Neuronal stem cell (in vitro differentiated cells): ENCODE measurements at places on chromosomes 1 and 21.

DNA sequence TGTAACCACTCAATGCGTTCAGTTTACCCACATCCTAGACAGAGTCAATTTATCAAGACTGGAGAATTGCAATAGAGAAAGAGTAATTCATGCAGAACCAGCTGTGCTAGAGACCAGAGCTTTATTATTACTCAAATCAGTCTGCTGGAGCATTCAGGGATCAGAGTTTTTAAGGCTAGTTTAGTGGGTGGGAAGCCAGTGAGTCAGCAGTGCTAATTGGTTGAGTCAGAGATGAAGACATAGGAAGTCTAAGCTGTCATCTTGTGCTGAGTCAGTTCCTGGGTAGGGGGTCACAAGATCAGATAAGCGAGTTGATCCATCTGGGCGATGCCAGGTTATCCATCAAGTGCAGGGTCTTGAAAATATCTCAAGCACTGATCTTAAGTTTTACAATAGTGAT lies 499.6 kb downstream of the MRPL39 start:
- no peak for DNase-seq

DNA sequence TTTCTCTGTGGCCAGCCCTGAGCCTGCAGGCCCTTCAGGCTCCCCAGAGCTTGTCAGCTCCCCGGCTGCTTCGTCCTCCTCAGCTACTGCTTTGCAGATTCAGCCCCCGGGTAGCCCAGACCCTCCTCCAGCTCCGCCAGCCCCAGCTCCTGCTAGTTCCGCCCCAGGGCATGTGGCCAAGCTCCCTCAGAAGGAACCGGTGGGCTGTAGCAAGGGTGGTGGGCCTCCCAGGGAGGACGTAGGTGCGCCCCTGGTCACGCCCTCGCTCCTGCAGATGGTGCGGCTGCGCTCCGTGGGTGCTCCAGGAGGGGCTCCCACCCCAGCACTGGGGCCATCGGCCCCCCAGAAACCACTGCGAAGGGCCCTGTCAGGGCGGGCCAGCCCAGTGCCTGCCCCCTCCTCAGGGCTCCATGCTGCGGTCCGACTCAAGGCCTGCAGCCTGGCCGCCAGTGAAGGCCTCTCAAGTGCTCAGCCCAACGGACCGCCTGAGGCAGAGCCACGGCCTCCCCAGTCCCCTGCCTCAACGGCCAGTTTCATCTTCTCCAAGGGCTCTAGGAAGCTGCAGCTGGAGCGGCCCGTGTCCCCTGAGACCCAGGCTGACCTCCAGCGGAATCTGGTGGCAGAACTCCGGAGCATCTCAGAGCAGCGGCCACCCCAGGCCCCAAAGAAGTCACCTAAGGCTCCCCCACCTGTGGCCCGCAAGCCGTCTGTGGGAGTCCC lies 45.4 kb downstream of the YARS1 start:
- DNase-seq = no peak

- DNase-seq = no peak
Observed at GRCh38 chr21:39063517-39063916, 119.7 kb downstream of the PSMG1 start.

- no peak for DNase-seq
Observed at GRCh38 chr1:161000736-161001480, 20.0 kb downstream of the F11R start.

GRCh38 chr1:61332196-61332753 lies 249.9 kb downstream of the NFIA start:
- no peak for DNase-seq

GRCh38 chr1:221912230-221912629 lies 170.3 kb upstream of the DUSP10 start:
- no peak for DNase-seq

DNA sequence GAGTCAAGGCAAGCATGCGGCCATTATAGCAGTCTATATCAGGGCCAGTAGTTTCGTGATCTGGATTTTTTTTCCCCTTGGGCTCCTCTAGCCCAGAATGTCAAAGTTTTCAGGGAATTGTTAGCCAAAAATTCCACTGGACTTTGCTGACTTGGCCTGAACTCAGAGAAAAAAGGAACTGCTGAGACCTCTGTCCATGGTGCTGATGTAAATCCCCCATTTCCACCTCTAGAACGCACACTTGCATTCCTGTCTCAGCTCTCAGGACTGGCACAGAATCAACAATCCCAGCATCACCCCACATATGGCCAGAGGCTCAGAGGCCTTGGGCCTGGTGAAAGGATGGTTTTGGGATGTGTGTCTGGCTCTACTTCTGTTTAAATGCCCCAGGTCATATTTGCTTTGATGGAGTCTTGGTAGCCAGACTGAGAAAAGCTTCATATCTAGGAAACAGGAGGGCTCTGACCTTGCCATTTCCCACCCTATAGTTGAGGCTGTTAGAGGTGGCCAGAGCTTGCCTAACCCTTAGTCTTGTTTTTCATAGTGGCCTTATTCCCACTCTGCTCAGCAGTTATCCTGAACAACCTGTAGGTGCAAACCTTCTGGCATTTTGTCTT lies 16.9 kb upstream of the EFCAB14 start:
- peak; percentile 75 for DNase-seq

DNA sequence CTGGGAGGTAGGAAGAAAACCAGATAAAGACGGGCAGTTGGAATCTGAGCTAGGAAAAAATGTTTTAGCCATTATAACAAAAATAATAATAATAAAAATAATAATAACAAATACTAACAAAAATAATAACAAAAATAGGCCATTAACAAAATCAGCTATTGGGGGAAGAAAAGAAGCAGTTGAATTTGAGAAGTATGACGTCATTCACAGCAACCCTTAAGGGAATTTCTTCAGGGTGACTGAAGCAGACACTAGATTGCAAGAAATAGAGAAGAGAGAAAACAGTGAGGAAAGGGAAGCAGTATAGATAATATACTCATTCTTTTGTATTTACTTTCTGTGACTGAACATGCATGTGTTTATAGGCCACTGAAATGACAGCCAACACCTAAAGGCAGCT lies 20.0 kb downstream of the KRTAP19-8 start:
- DNase-seq = no peak

GRCh38 chr1:210363119-210363518 lies 34.4 kb downstream of the HHAT start:
- no peak for DNase-seq

GRCh38 chr21:45335151-45335760 lies 47.6 kb upstream of the POFUT2 start:
- no peak for DNase-seq

- DNase-seq = no peak
Observed at GRCh38 chr1:229973297-229973612, 93.8 kb upstream of the GALNT2 start.

- no peak for DNase-seq
Observed at GRCh38 chr1:229128066-229128608, 142.8 kb upstream of the RAB4A start.

- DNase-seq = no peak
Observed at GRCh38 chr21:42002421-42002958, 7.7 kb downstream of the ZBTB21 start.

DNA sequence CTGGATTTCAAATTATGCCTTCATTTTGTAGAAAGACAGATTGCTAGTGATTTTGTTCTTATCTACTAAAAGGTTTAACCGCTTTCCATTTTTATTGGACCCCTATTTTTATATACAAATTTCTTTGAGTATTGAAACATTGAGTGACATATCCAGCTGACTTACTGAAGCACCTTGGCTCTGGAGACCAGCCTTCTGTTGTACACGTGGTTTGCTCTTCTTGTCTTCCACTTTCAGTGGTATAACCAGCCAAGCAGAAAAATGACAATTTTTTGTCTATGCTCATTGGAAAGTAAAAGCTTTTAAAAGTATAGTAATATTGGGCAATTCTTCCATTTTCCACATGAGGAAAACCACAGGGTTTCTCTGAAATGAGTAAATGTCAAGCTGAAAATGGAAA lies 4.4 kb downstream of the F13B start:
- DNase-seq = no peak

- DNase-seq = peak; percentile 27
Observed at GRCh38 chr1:216422821-216423520, at the start of gene USH2A. Gene USH2A (minus strand): TSS chr1:216423448. CDS start chr1:216422336, 1,112 bp downstream.

DNA sequence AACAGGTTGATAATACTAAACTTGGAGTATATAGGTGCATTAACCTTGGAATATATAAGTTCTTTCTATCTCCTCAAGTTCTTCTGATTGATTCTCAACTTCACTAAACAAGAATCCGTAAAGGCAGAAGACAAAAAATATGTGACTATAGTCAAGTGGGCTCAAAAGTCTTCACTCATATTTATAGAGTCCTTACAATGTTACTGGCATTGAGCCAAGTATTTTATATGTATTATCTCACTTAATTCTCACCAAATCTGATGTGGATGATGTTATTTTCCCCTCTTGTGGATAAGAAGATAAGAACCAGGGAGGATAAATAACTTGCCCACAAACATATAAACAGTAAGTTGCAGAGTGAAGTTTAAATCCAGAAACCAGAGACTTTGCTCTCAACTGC lies 486.9 kb downstream of the LRRIQ3 start:
- DNase-seq = no peak

DNA sequence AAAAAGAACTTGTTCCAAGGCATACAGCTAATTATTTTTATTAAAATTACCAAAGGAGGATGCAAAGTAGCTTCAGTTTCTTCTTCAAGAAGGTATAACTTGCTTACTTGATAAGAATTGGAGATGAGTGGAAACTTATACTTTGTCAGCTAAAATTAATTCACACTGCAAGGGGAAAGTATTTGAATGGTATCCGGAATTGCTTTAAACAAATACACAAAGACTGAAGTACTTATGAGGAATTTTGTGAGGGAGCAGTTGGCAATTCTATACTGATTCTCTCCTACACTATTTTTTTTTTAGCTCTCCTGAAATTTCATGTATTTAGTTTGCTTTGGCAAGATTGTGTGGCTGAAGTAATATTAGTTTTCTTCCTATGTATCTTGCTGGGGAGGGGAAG lies 39.2 kb upstream of the GRIK1 start:
- DNase-seq = no peak

DNA sequence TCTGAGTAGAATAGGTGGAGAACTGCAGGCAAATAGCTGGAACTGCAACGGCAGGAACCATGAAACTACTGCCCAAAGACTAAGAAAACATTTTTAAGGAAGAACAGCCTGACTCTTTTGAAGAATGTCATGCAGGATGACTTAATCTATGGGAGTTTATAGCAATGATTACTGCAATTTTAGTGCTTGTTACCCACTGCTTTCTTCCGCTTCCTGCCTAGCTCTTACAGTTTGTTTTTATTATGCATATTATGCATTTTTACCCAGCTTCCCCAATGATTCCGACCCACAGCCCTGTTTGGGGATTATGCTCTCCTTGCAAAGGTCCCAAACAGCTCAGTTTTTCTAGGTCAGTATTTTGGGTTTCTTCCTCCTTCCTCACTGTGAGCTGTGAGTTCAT lies 71.2 kb downstream of the PCNX2 start:
- DNase-seq = no peak

- DNase-seq = peak; percentile 58
Observed at GRCh38 chr1:215567491-215568298, 591 bp downstream of the KCTD3 start.

DNA sequence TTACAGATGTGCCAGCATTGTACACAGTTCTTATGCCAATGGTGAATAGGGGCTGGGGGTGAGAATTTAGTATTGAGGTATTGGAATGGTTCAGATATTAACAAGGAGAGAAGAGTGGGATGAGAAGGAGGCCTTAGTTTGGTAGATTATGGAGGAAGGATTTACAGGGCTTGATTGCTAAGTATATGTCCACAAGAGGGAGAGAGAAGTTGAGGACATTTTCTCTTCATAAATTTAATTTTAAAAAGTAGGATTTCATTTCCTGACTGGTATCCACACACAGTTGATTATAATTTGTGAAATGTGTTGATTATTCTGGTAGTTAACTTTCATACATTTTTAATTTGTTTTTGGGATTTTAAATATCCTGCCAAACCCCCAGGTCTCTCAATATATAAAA lies 213.0 kb downstream of the ADGRL2 start:
- no peak for DNase-seq

- no peak for DNase-seq
Observed at GRCh38 chr1:201264554-201264953, 18.8 kb upstream of the PKP1 start.

DNA sequence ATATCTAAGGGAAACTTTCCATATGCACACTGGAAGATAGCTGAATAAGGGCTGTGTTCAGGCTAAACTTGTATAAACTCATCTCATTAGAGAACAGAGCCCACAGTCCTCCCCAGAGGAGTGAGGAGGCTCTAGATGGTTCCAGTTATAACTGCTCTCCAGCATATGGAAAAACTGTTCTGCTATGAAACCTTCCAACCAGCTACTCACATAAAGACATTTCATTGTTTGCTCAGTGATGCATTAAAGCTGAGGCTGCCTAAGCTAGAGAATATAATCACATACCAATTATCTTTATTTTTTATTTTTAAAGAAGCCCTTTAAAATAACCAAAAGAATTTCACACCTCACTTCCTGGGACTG lies 13.3 kb downstream of the AHCYL1 start:
- no peak for DNase-seq

- DNase-seq = no peak
Observed at GRCh38 chr1:150578272-150579109, 919 bp downstream of the MCL1 start.

DNA sequence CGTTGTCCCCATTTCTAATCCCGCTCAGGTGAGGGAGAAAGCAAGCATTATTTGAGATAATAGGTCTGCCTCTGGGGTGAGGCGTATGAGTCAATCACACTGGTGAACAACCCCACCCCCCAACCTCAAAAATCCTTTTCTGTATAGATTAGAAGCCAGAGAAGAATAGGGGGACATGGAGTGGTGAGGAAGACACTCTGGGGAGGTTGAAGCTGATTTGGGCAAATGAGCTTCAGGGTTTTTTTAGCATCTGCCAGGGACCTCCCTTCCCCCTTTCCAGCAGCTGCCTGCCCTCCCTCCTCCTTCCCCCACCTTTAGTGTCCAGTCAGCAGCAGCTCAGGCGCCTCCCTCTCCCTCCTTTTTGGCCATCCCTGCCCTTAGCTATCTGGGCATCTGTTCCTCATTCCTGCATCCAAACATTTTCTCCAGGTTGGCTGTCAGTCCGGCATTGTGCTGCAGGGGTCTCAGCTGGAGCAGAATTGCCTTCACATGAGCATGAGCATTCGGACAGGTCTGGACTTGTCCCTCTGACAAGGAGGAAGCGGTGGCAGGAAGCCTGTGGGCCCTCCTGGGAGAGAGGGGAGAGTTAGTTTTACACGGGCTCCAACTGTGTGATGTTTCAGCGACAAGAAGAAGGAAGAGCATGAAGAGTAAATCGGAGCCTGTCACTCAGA lies 30.8 kb upstream of the PTGFRN start:
- DNase-seq = peak; percentile 47

DNA sequence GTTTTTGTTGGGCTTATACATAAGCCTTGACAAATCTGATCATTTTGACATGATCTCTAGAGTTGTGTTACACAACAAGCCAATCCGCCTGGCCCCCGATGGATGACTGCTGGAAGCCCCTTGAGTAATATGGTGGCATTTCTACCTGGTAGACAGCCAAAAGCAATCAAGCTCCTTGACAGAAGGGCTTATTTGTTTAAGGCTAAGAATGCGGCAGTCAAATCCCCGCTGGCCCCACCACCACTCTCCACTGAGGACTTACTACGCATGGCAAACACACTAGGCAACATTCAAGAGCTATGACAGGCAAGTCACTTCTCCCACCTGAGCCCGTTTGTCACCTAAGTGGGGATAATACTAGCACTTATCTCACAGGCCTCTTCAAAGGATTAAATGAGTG lies 33.4 kb upstream of the C1orf198 start:
- no peak for DNase-seq

GRCh38 chr1:18443587-18444520 lies 36.9 kb upstream of the KLHDC7A start:
- no peak for DNase-seq

GRCh38 chr1:200992382-200993048 lies 31.0 kb downstream of the KIF21B start:
- DNase-seq = no peak

GRCh38 chr1:18989896-18990295 lies 33.4 kb upstream of the IFFO2 start:
- no peak for DNase-seq

GRCh38 chr1:85188530-85188929 lies 12.3 kb downstream of the SYDE2 start:
- DNase-seq = no peak
